Activated CD8-positive, alpha-beta memory T cell treated with anti-CD3 and anti-CD28 coated beads for 48 hours (primary cell): ENCODE measurements at places on chromosomes 7 and 10.

DNA sequence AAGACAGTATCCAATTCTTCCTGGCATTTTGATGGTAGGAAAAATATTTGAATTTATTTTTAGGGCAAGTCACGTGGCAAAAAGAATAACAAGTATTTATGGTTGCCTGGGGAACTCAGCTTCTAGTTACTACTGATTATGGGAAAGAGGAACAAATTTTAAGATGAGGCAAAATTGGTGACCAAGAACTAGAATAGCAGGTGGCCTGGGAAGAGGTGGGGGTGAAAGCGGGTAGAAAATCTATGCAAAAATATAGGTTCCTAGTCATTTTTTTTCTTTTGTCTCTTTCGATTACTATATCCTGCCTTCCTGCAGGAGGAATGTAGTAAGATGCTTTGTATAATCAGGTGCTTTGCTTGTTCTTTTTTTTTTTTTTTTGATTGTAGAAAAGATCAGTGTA lies 27.8 kb downstream of the ENTPD1 start:
- DNase-seq: no peak

- no peak for DNase-seq
These were observed 132.3 kb upstream of the PLXDC2 start for GRCh38 chr10:19683960-19684359.

- DNase-seq: no peak
These were observed 65.1 kb upstream of the MKRN1 start for GRCh38 chr7:140544388-140544826.

- DNase-seq: no peak
These were observed 177.7 kb downstream of the GNAT3 start for GRCh38 chr7:80334196-80334595.

GRCh38 chr7:33039257-33039902 lies 23.2 kb downstream of the NT5C3A start:
- no peak for DNase-seq

GRCh38 chr7:100506356-100506923 lies 22.7 kb downstream of the NYAP1 start:
- no peak for DNase-seq

- DNase-seq: no peak
These were observed 27.9 kb downstream of the EDRF1 start for GRCh38 chr10:125747417-125747816.

- no peak for DNase-seq
These were observed 39.1 kb upstream of the ABLIM1 start for GRCh38 chr10:114697061-114697598.

DNA sequence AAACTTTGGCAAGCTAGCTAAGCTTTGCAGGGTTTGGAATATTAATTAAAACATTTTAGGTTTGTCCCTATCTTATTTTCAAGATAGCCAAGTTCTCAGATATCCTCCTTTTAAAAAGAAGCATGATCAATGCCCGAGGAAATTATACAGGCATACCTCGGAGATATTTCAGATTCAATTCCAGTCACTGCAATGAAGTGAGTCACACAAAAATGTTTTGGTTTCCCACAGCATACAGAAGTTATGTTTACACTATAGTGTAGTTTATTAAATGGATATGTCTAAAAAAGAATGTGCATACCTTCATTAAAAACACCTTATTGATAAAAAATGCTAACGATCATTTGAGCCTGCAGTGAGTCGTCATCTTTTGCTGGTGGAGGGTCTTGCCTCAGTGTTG lies 382.9 kb upstream of the NPVF start:
- no peak for DNase-seq

DNA sequence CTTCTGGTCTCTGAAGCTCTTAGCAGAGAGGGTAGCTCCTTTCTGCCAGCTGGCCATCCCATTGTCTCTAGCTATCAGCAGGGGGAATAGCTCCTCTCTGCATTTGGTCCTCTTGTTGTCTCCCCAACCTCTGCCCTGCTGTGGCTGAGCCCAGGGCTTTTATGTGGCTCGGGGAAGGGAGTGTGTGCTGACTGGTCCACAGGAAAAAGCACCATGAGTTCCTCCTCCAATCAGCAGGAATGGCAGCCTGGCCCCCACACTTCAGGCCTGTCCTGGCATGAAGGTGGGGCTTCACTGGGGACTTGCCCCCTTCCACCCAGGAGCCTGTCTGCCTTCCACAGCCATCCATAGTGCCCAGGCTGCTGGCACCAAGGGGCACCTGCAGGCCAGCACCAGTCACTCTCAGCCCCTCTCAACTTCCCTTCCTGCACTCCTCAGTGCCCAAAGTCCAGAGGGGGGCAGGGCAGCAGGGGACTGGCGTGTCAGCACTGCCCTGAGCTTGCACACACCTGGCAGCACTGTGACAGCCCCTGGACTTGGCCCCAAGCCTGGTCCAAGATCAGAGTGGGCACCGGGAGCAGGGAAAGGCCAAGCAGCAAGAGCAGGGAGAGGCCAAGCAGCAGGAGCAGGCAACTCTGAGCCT lies 36.2 kb downstream of the NOLC1 start:
- no peak for DNase-seq

GRCh38 chr10:68212721-68213352 lies 19.1 kb downstream of the ATOH7 start:
- no peak for DNase-seq

DNA sequence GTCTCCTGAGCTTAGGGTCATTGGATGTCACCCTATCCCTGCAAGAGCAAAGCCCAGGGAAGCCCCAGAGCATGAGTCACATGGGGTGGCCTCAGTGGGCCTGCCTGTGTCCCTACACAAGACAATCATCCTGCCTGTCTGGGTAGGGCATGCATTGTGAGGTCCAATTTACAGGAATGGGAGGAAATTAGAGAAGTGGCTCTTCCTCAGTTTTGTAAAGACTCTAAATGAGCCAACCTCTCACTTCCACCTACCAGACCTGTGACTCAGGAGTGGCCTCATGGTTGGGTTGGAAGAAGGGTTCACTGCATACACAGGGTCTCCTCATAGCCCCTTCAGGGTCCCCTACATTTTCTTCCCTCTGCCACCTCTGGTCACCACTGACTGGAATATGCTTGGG lies 43.6 kb upstream of the SMNDC1 start:
- no peak for DNase-seq

- no peak for DNase-seq
These were observed 145.4 kb upstream of the ASAH2 start for GRCh38 chr10:50396491-50397311.

GRCh38 chr10:6297951-6298381 lies 95.2 kb downstream of the PFKFB3 start:
- no peak for DNase-seq

GRCh38 chr7:36742911-36743775 lies 18.8 kb upstream of the AOAH start:
- DNase-seq: no peak

- no peak for DNase-seq
These were observed 47.7 kb downstream of the VIPR2 start for GRCh38 chr7:159096736-159097581.

GRCh38 chr7:74176555-74176954 lies 2.4 kb downstream of the EIF4H start:
- DNase-seq: no peak

DNA sequence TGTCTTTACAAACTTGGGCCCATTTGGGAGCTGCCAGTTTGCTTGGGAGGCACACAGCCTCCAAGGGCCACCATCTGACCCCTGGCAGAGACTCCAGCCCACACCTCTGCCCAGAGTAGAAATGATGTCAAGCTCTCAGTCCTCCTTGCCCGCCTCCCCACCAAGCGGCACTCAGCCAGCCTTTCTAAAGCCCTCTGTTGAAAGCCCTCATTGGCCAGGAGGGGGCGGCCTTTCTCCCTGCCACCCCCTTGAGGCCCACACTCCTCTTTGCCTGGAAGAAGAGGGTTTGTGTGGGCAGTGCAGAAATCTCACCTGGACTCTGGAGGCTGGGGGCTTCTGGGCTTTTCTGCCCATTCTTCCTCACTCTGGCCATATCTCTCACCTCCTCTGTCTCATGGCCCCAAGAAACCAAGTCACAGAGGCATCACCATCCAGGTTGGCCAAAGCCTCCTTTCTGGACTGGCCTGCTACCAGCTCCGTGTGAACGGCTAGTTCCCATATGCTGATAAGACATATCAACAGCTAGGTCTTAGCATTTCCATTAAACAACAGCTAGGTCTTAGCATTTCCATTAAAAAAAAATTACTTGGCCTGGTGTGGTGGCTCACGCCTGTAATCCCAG lies 36.1 kb downstream of the UBTD1 start:
- DNase-seq: peak; percentile 23

DNA sequence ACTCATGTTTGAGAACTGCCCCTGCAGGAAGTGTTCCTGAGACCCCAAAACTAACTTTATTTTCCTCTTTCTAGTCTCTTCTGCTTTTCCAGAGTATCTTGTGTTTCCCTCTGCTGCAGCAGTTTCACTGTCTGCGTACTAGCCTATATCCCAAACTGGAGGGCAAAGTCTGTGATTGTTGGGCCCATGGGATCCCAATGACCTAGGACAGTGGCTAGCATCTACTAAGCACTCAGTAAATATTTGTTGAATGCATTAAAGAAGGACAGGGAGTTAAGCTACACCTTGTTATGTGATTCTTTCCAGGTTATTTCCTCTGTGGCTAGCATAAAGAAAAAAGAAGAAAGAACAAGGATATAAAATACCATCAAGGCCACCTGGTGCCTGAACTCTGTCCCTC lies 210.6 kb upstream of the PHYHIPL start:
- DNase-seq: no peak

GRCh38 chr7:148182264-148182663 lies 408.3 kb upstream of the C7orf33 start:
- DNase-seq: no peak

GRCh38 chr7:130486114-130486953 lies 5.6 kb upstream of the MEST start:
- DNase-seq: peak; percentile 24

GRCh38 chr7:134852625-134853024 lies 73.2 kb downstream of the CALD1 start:
- no peak for DNase-seq

DNA sequence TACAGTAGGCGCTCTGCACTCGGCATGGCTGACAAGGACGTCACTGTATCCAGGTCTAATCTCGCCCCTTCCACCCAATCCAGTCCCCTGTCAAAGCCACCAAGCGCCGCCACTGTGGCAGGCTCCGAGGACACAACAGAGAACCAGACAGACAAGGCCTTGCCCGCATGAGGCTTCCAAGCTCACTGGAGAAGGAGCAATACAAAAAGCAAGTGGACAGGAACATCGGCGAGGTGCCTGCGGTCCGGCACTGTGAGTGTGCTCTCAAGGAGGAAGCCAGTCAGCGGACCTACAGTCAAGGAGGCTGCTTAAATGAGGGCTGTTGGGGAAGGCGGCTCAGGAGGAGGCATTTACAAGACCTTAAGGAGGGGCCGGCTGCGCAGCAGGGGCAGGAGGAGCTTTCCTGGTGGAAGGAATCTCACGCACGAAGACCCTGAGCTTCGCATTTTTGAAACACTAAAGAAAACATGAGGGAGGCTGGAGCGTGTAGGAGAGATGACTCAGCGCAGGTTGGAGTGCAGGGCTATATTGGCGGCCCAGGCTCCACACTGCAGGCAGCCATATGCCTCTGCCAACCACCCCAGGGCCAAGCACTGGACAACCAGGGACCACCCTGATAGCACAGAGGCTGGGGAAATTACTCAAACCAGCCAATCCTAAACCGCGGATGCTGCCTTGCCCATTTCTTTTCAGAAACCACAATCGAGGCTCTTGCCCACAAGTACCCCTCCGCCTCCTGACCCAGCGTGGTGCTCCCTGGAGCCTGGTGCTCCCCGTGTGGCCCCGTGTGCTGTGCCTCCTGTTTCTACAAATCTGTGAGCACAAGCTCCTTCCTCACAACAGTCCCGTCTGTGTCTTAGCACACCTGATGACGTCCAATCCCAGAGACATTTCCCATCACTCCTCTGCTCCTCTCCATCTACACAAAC lies 28.9 kb downstream of the GNA12 start:
- DNase-seq: no peak

GRCh38 chr7:5012985-5013384 lies 32.7 kb upstream of the RBAK start:
- DNase-seq: no peak

DNA sequence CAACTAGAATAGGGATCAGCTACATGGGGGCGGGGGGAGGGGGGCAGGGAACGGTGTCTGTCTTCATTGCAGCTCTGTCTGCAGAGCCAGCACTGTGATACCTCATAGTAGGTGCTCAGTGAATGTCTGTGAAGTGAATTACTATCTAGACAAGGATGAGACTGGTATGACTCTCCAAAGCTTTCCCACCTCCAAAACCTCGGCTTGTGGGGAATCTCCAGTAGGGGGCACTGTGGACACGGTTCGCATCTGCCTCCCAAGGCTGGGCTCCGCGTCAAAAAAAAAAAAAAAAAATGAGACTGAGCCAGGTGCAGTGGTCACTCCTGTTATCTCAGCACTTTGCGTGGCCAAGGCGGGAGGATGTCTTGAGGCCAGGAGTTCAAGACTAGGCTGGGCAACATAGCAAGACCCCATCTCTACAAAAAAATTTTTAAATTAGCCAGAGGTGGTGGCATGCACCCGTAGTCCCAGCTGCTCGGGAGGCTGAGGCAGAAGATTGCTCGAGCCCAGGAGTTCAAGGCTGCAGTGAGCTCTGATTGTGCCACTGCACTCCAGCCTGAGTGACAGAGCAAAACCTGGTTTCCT lies 9.6 kb downstream of the TRIM56 start:
- DNase-seq: no peak

DNA sequence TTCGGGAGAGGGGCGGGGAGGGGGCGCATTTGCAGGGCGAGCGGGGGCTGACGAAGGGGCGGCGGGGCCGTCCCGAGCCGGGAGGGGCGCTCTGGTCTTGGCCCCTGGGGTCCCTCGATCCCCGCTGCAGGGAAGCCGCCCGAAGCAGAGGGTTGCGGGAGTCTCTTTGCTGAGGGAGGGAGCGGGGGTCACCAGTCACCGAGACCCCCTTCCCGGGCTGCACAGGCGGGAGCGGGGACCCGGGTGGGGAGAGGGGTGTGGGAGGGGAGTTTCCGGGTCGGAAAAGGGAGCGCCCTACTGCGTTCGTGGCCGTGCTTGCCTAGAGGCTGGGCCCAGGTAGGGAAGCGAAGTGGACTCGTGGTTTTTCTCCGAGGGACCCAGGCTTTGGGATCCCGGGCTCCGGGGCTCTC lies 422 bp downstream of the AP1S1 start:
- no peak for DNase-seq

- peak; percentile 34 for DNase-seq
These were observed 581 bp downstream of the FAM3C start for GRCh38 chr7:121395494-121395960.

GRCh38 chr10:86334488-86335085 lies 32.0 kb downstream of the GRID1 start:
- no peak for DNase-seq

DNA sequence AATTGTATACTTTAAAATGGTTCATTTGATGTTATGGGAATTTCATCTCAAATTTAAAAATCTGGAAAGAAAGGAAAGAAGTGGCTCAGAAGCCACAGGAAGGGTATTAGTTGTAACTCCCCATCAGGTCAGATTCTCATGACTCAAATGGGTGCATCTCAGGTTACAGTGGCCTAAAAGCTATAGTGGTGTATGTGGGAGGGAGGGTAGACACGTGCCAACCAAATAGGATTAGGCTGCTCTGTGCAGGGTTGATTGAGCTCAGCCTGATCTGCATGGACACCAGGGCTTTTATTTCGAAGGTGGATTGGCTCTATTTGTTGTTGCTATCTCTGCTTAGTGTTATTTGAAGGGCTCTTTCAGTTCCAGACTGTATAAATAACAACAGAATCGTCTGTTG lies 121.5 kb upstream of the PRR15 start:
- no peak for DNase-seq
